ENCODE measurements at places on chromosomes 1 and 21.

GRCh38 chr1:15886611-15887167 is 39.2 kb downstream of the SPEN start:
- no peak for DNase-seq

DNA sequence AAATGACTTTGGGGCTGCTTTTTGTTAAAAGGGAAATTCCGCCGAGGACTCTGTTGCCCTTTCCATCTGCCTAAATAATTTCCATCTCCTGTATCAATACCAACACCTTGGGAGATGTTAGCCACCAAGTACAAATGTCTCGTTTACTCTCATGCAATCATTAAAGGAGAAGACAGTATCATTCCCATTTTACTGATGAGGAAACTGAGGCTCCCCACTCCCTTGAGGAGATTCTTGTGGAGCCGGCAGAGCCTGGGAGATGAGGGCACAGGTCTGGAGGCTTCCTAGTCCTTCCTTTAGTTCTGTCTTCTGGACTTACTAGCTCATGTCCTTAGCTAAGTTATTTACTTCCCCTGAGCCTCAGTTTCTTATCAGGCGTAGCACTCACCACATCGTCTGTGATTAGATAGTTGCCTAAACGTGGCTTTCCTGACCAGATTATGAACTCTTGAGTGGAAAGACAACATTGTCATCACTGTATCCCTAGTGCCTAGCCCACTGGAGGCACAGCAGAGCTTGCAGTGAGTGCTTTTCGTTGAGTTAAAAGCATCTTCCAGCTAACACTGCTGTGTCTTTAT is 81.6 kb downstream of the ADSS2 start:
- no peak for DNase-seq

DNA sequence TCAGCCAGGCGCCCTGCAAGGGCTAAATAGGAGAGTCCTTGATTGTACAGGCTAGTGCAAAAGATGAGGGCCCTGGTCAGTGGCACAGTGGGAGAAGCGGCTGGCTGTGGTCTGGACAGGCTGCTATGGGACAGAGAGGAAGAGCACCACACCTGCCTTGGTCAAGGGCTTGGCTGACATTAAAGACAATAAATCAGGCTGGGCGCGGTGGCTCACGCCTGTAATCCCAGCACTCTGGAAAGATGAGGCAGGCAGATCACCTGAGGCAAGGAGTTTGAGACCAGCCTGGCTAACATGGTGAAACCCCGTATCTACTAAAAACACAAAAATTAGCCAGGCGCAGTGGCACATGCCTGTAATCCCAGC is 62.9 kb downstream of the NID1 start:
- no peak for DNase-seq

DNA sequence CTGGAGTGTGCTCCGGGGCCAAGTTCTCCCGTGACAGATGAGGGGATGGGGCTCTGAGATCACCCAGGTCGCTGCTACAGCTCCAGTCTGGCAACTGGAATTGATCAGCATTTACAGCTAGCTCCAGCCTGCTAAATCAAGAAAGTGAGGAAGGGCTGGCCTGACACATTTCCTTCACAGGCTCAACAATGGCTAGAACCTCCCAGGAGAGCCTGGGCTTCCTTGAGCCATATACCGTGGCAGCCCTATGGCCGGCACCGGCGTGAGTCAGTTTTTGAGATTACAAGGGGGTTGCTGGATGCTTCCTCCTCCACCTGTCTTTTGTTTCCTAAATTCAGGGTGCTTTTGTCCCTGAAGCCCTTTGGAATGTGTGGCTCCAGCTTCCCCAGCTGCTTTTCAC is 104.2 kb downstream of the ETS2 start:
- DNase-seq: no peak

DNA sequence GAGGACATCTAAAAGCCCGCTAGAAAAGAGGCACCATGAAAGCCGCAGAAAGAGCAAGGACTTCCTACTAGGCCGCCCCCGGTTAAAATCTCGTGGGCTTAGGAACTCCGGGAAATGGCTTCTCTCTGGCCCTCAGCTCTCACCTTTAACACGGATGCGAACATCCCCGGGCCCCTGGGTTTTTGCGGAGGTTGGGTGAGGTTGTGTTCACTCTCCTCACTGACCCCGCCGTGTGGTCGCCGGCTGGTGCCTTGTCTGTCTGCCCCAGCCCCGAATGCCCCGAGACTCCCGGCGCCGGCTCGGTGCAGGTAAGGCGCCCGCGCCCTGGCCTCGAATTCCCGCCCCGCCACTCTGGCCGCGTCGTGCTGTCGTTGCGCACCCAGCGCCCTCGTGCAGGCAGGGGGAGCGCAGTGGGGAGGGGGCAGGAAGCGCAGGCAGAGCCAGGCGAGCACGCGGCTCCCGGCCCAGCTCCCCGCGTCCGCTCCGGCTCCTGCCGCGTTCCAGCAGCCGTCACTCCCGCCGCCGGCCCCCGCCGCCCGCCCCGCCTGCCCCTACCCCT is at the start of gene SHISAL2A:
Gene SHISAL2A (plus strand): TSS at position 437 of the 559 bp plus-strand sequence. CDS start 326 bp downstream, outside the sequence.
- peak; percentile 62 for DNase-seq

- DNase-seq: no peak
Measured at GRCh38 chr1:181592255-181592859, 109.0 kb downstream of the CACNA1E start.

DNA sequence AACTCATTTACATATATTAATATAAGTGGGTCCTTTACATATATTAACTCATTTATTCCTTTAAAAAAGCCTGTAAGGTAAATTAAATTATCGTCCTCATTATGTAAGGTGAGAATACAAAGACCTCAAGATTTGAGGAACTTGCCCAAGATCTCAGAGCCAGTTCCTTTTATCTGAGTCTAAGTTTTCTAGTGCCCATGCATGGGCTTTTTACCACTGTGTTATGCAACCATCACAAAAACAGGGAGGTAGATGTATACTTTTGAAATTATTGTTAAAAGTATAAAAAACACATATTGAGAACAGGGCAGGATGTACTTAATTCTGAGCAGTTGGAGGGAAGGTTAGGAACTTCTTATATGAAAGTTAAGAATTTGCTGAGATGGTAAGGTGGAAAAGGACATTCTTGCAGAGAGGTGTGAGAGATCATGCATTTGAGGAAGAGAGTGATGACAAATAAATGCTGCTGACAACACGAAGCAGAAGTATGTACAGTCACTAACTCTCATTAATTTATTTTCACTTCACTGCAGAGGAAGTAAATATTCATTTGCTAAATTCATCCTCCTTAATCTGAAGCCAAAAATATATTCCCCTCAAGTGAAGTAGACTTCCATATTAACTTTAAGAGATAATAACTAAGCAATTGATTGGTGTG is 28.9 kb upstream of the LYPLAL1 start:
- DNase-seq: no peak

GRCh38 chr1:153670257-153670858 is 435 bp downstream of the ILF2 start:
- DNase-seq: no peak

DNA sequence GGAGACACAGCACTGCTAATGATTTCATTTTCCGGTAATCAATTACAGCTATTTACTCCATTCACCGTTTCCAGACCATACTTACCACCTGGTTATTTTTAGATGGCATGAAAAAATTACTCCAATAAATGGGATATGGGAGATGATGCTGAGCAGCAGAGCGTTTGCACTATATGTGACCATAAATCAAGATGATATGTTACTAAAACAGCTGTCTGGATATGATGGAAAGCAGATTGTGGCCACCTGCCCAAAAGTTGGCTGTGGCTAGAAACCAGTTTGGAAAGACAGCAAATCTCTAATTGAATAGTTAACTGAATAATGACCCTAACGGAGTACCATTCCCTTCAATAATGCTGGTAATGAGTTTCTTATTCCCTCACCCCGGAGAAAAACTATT is 22.5 kb upstream of the KCTD3 start:
- no peak for DNase-seq

DNA sequence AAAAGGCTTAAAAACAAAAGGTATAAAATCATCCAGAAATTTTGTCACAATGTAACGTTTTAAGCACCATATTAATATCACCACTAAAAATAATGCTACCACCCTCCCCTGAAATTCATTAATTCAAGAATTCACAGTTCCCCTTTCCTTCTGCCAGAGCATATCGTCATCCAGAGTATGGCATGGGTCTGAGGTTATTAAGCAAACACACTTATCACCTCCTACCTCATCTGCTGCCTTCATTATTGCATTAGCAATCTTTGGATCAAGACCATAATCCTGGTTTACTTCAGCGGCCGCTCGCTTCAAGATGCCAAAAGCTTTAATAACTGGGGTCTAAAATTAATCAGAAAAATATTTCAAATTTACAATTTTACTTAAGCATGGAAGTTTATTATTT is 6.2 kb downstream of the FH start:
- no peak for DNase-seq

GRCh38 chr21:37237346-37237745 is 29.8 kb downstream of the VPS26C start:
- DNase-seq: no peak

DNA sequence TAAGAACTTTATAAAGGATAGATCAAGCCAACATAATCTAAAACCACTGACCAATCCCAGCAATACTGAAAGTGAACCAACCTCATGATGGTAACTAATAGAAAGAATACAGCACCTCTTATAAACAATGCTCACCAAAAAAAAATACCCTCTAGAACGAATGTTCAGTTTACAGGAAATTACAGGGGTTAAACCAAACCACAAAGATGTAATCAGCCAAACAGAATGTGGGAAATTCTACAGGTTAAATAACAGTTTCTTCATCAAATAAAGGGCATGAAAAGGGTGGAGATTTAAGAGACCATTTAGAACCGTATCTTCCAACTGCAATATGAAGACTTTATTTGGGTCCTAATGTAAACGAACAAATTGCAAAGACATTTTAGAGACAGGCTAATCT is 30.4 kb downstream of the ARID4B start:
- DNase-seq: no peak

DNA sequence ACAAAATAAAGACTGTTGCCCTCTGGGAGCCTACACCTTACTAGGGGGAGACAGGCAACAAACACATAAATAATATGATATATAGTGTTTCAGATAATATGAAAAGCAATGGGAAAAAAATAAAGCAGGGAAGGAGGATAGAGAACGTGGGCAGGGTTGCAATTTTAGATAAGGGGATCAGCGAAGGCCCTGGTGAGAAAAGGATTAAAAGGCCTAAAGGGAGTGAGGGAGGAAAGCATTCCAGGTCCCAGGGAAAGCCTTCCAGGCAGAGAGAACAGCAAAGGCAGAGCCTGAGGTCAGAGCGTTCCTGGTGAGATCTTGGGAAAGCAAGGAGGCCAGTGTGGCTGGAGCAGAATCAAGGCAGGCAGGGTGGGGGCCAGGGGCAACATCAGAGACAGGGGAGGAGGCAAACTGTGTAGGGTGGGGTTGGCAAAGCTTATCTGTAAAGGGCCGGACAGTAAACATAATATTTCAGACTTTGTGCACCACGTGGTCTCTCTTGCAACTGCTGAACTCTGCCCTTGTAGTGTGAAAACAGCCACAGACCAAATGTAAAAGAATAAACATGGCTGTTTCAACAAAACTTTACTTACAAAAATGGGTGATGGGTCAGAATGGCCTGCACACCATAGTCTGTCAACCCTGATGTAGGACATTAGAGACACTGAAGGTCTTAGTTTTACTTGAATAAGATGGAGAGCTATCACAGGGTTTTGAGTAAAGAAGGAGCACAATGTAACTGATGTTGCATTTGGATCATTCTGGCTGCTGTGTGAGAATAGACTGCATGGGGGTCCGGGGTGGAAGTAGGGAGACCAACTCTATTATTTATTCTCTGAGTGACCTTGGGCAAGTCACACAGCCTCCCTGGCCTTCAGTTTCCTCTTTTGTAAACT is 13.3 kb upstream of the CPT2 start:
- no peak for DNase-seq

- DNase-seq: no peak
Measured at GRCh38 chr1:145983206-145983675, 13.1 kb downstream of the TXNIP start.

DNA sequence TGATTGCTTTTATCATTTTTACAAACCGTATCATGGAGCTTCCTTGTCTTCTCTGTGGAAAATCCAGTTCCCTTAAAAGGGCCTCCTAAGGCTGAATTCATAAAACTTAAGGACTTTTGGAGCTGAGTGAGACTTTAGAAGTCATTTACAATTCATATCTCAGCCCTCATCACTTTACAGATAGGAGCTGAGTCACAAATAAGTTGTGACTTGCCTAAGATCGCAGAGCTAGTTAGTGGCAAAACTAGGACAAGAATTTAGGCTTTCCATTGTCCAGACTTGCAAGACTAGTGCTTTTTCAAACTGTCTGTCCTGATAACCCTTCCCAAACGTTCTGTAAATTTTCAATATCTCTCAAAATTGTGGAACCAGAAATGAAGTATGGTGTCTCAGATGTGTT is 37.3 kb downstream of the C1orf21 start:
- no peak for DNase-seq

DNA sequence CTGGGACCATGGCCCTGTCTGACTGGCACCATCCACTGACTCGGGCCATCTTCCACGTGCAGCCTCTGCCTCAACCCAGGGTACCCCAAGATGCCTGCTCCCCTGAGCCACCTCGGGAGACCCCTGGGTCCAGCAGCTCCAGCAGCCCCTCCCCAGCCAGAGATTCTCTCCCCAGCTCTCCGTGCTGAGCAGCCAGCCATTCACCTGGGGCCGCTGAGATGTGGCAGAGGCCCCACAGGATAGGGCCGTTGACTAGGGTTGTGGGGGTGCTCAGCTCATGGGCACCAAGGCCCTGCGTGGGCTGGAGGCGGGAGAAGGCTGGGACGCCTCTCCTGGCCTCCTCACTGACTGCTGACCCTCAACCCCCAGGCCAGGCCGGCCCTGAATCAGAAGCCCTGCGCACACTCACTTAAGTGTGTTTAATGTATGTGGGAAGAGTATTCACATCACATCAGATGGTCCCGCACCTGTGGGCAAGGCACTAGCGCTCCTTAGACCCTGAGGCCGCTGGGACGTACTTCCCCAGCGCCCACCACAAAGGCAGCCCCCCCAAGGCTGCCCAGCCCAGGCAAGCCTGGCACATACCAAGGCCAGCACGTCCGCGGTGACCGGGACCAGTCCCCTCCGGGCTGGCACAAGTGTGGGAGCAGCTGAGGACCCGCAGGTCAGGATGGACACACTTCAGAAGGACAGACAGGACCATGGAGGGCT is 27.8 kb downstream of the SLC19A1 start:
- DNase-seq: no peak

DNA sequence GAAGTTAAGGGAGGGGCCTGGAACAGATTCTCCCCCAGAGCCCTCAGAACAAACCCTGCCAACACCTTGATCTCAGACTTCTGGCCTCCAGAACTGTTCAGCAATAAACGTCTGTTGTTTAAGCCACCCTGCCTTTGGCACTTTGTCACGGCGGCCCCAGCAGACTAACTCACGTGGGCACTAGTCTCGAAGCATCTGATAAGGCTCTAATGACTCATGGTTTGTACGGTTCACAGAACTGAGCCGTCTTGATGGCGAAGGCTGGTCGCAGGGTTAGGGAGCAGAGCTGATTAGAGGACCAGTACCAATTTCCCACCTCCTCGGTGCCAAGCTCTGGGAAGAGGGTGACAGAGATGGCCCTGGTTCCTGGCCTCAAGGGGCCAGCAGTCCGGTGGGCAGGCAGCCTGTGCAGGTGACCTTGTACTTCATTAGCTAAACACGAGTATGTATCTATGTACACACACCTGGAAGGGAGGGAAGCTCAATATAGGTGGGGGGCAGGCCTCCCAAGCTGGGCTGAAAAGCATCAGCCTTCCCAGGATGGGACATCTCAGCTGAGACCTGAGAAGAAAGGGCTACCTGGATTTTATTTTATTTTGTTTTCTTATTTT is 112.8 kb downstream of the MRPS6 start:
- no peak for DNase-seq
